Uterus (tissue), 4 donors: ENCODE measurements at places on chromosomes 13 and 19. TPM values are rescaled to one million over a fixed set of nuclear protein-coding genes. Genes with fewer than 3 reads are reported as not detected.

GRCh38 chr19:46254776-46255175, 25.2 kb downstream of the IGFL1 start:
- no peak for DNase-seq

- DNase-seq = no peak
Measured at GRCh38 chr13:110259651-110260050, 47.3 kb downstream of the COL4A1 start.

DNA sequence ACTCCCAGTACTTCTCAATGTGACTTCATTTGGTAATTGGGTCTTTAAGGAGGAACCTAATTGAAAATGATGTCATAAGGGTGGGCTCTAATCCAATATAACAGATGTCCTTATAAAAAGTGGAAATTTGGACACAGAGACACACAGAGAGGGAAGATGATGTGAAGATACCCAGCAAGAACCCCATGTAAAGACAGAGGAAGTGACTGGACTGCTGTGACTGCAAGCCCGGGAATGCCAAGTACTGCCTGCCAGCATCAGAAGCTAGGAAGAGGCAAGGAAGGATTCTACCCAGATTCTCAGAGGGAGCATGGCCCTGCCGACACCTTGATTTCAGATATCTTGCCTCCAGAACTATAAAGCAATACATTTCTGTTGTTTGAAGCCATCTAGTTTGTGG, 239.3 kb downstream of the KCTD12 start:
- no peak for DNase-seq

DNA sequence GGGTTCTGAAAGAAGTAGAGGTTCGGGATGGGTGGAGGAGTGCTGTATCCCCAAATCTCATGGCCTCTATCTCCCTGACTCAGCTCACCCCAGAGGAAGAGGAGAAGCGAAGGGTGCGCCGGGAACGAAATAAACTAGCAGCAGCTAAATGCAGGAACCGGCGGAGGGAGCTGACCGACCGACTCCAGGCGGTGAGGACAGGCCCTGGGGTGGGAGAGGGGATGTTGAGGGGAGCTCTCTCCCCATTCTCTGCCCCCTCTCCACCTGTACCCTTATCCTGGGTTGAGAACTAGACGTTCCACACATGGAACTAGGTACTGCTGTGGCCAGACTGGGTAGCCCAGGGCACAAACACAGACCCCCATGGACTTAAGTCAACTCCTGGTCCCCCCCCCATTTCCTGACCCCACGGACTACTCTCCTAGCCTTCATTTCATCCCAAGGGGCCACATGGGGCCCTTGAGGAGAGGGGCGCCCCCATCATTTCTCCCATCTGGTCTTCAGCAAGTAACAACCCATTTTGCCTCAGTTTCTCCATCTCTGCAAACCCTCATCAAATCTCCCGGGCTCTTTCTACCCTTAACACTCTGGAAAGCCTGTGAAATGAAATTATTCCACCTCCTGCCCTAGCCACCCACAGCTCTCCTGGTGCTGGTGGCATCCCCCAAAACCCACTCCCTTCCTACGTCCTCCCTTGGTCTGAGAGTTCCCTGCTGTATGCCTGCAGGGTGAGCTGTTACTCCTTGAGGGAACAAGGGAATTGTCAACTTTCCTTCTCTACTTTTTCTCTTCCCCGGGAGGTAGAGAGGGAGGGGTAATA, 3.5 kb downstream of the FOSB start:
- no peak for DNase-seq

- DNase-seq = no peak
Measured at GRCh38 chr13:23898101-23898500, 799 bp upstream of the C1QTNF9B start.

DNA sequence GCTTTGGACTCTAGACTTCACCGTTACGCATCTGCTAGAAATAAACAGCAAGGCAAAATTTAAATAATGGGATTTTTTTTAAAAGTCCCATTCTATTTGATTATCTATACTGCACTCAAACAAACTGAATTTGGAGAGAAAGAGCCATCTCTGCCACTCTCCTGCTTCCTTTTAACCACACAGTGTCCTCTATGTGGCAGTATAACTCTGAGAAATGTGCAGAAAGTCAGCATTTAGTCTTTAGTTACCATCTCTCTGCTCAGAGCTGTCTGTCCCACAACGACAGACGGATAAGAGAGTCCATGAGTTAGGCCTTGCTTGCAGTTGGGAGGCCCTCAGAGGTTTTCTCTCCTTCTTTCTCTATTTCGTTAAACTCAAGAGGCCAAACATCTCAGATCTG, 21.2 kb downstream of the CCNA1 start:
- no peak for DNase-seq

- DNase-seq = no peak
Measured at GRCh38 chr19:50430888-50431342, 1.8 kb upstream of the MYBPC2 start.

- no peak for DNase-seq
Measured at GRCh38 chr19:35199481-35199880, 29.1 kb downstream of the FAM187B start.

DNA sequence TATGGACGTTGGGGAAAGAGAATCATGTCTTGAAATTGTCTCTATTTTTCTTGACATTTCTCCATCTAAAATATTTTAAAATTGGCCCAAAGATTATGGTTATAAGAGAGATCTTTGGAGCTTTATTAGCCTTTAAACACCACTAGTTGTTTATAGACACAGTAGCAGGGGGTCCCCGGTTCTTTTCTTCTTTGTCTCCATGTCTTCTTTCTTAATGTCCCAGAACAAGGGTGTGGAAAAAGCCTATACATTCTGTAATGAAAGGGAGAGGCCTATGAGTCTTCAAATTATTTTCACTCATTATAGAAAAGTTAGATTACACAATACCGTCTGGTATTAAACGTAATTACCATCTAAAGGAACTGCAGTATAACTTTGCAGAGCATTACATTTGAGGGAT, 300.0 kb downstream of the NALCN start:
- DNase-seq = no peak

- DNase-seq = no peak
Measured at GRCh38 chr13:106296723-106297122, 238.7 kb downstream of the EFNB2 start.

The CYP4F3 gene
- total RNA-seq = 0.70 TPM

The EDDM13 gene
- not detected for total RNA-seq

The CAPN12 gene
- 8.4 TPM for total RNA-seq

The RABAC1 gene
- 172 TPM for total RNA-seq
